ENCODE measurements at places on chromosomes 2 and 18.

GRCh38 chr18:54923339-54923956 lies 35.8 kb downstream of the CCDC68 start:
- DNase-seq: no peak

DNA sequence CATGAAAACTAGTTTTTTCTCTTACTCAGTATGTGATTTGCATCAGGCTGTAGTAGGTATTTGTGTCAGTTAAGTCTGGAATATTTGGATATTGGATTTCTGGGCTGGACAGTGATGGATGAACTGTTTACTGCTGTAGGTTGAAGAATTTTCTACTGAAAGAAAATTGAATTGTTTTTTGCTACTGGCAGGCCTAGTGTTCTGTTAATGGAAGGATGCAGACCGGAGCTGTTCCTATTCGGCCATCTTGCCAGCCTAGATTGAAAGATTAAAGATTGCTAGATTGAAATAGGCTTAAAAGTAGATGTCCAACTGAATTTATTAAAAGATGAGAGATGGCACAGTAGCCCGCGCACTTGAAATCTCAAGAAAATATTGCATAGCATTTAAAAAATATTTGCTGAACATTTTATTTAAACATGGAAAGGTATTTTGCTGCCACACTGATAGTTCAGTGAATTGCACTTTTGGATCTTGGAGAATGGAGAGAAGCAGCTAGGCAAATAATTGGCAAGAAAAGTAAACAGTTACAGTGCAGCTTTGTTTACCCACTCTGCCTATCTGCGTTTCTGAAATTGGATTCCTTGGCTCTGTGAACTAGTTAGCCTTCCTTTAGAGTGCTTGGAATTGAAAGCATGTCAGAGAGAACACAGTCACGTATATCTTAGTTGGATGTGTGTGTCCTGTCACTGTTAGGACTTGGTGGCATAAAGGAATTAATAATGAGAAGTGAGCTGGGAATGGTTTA lies 54.1 kb downstream of the EPB41L5 start:
- no peak for DNase-seq

DNA sequence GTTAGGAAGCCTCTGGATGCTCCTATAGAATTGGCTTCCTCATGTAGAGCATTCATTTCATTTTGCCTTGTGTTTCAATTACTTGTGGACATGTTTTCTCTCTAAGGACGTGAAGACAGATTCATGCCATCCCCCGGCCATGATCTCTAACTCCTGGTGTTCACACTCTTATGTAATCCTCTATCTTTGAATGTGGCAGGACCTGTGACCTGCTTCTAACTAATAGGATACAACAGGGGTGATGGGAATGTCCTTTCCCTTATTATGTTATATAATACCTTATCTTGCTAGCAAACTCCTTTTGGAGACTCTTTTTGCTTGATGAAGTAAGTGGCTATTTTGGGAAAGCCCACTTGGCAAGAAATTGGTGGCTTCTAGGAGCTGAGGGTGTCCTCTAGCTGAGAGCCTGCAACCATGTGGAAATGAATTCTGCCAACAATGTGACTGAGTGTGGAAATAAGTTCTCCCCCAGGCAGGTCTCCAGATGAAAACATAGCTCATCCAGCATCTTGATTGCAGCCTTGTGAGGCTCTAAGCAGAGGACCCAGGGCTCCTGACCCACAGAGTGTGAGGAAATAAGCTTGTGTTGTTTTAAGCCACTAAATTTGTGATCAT lies 13.8 kb downstream of the DPYSL5 start:
- DNase-seq: no peak

DNA sequence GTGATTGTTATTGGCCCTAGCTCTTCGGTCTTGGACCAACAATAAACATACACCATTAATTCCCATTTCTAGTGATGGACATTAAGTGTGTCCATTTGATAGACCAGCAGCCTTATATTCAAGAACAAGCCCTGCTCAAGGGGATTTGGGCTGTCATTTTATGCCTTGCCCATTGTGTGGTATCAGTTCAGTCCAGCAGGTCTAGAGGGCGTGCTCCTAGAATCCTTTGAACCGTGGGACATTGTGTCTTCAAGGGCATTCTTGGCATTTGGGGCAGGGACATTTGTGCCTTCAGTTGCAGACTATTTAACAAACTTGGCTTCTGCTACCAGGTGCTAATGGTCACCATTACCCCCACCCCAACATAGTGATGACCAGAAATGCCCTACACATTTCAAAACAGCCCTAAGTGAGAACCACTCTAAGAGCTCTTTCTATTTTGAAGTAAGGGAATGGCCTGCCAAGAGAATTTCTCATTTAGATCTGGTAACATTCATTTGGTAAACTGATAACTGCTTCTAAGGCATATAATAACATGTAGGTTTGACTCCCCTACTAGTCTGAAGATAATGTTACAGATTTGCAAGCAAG lies 284.7 kb downstream of the ALPK2 start:
- no peak for DNase-seq

Data from AG04449 (cell line).